ENCODE measurements at places on chromosomes 3 and 15. TPM values are rescaled to one million over a fixed set of nuclear protein-coding genes. Genes with fewer than 3 reads are reported as not detected.

PRICKLE2 gene
- total RNA-seq = 10.4 TPM

DNA sequence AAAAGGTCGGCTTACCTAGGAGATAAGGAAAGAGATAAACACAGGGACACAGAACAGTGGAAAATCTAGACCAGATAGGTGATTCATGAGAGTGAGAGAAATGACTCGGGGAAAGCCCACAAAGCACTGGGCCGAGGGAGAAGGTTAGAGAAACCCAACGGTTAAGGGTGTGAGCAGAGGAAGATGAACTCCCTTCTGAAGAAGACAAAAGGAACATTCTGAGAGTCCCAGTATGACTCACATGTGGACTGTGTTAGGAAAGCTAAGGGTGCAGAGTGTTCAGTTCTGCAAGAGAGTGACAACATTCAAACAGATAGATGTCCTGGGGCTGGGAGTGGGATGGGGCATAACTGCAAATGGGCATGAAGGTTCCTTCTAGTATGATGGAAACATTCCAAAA is 83.0 kb downstream of the CNTN3 start:
- no peak overlapping the region for H3K27ac ChIP-seq
- H3K4me3 ChIP-seq = no peak overlapping the region
- H3K36me3 ChIP-seq = no peaks in the 10 kb centered on the region
- H3K27me3 ChIP-seq = peaks cover 52% of the 10 kb centered on the region

DNA sequence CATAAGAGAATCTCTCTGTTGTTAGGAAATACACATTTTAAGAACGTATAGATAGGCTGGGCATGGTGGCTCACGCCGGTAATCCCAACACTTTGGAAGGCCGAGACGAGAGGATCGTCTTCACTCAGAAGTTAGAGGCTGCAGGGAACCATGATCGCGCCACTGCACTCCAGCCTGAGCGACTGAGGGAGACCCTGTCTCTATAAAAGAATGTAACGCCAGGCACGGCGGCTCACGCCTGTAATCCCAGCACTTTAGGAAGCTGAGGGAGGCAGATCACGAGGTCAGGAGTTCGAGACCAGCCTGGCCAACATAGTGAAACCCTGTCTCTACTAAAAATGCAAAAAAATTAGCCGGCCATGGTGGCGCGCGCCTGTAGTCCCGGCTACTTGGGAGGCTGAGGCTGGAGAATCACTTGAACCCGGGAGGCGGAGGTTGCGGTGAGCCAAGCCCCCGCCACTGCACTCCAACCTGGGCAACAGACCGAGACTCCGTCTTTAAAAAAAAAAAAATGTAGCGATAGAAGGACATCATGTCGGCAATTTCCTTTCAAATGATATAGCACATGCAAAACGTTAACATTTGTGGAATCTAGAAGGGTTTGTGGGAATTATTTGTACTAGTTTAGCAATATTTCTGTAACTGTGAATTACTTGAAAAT is 730 bp upstream of the RPL14 start:
- H3K4me1 ChIP-seq = peaks cover 4% of the 10 kb centered on the region
- H3K27ac ChIP-seq = peak overlapping the region; percentile 66
- peak overlapping the region; percentile 100 for H3K4me3 ChIP-seq
- H3K36me3 ChIP-seq = peaks cover 36% of the 10 kb centered on the region
- no peak for DNase-seq
- H3K27me3 ChIP-seq = no peaks in the 10 kb centered on the region

- H3K4me1 ChIP-seq = no peaks in the 10 kb centered on the region
- no peaks in the 10 kb centered on the region for H3K36me3 ChIP-seq
- no peak overlapping the region for H3K4me3 ChIP-seq
- DNase-seq = no peak
- no peak overlapping the region for H3K27ac ChIP-seq
These were observed 496.0 kb upstream of the THBS1 start for GRCh38 chr15:39084674-39085530.

DNA sequence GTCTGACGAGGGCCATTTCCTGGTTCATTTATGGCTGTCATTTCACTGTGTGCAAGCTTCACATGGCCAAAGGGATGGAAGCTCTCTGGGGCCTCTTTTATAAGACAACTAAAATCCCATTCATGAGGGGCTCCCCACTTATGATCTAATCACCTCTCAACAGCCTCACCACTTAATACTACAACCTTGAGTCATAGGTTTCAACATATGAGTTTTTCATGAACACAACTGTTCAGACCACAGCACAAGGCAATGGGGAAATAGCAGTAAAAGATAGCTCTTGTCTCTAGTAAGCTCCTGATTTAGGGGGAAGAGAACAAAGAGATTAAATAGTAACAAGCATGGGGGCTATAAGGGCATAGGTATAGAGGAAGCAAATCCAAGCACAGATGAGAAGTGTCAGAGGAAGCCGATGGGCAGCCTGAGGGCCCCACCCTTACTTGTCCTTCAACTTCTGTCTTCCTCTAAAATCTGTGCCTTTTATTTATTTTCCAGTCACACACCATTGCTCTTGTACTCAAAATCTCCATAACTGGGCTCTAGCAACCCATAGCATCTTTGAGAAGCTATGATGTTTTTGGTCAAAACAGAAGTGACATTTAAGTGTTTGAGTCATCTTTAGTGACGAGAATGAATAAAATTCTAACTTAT is 329.1 kb downstream of the UNC13C start:
- H3K27me3 ChIP-seq = no peaks in the 10 kb centered on the region
- H3K4me3 ChIP-seq = no peak overlapping the region
- DNase-seq = no peak
- no peaks in the 10 kb centered on the region for H3K36me3 ChIP-seq
- H3K27ac ChIP-seq = no peak overlapping the region
- no peaks in the 10 kb centered on the region for H3K4me1 ChIP-seq

IQCB1 gene
- total RNA-seq = 30.3 TPM

GRCh38 chr15:39873978-39874377 is 46.1 kb downstream of the GPR176 start:
- H3K4me3 ChIP-seq = no peak overlapping the region
- peaks cover 2% of the 10 kb centered on the region for H3K4me1 ChIP-seq
- H3K27ac ChIP-seq = no peak overlapping the region
- no peaks in the 10 kb centered on the region for H3K36me3 ChIP-seq
- H3K27me3 ChIP-seq = no peaks in the 10 kb centered on the region
- no peak for DNase-seq

CFAP100 gene
- total RNA-seq = 0.66 TPM

DNA sequence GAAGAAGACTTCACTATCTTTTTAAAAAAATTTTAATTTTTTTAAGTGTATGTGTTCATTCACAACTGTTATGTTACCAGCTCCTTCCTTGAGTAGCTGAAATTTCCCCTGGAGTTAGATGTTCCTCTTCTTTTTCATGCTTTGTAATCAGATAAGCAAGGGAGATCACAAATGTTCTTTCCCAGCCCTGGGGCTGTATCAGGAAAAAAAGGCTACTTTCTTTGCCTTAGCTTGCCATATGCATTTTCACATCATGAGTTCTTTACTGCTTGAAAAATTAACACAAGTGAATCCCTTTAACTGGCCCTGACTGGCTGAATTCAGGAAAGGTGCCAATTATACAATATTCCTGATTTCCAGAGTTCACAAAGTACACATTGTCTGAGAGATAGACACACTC is 353.2 kb upstream of the ATP11B start:
- no peaks in the 10 kb centered on the region for H3K36me3 ChIP-seq
- no peaks in the 10 kb centered on the region for H3K27me3 ChIP-seq
- no peak for DNase-seq
- no peak overlapping the region for H3K27ac ChIP-seq
- no peak overlapping the region for H3K4me3 ChIP-seq

KLF13 gene
- total RNA-seq = 18.7 TPM

- no peaks in the 10 kb centered on the region for H3K4me1 ChIP-seq
- H3K27ac ChIP-seq = no peak overlapping the region
- H3K36me3 ChIP-seq = peaks cover 12% of the 10 kb centered on the region
- H3K27me3 ChIP-seq = no peaks in the 10 kb centered on the region
- H3K4me3 ChIP-seq = no peak overlapping the region
These were observed 119.7 kb downstream of the SNRK start for GRCh38 chr3:43405888-43406642.

AADACL2 gene
- total RNA-seq = not detected

ZNF502 gene
- total RNA-seq = 2.5 TPM

DNA sequence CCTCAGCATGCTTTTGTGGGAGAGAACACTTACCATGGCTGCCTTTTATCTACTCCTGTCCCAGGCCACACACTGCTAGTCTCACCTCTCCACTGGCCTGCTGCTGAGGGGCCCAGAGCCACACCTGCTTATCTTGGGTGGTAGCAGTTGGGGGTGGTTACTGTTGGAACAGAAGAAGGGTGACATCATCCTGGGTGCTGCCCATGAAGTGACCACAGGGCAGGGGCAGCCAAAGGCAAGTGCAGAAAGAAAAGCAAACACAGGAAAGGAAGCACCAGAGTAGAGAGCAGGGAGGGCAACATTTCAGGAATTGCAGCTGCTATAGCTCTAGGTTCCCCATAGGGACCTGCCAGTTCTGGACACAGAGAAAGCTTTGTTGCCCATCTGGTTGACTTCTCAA is 345.2 kb downstream of the VPS13C start:
- no peak overlapping the region for H3K27ac ChIP-seq
- H3K4me1 ChIP-seq = no peaks in the 10 kb centered on the region
- H3K36me3 ChIP-seq = no peaks in the 10 kb centered on the region
- peaks cover 13% of the 10 kb centered on the region for H3K27me3 ChIP-seq
- no peak overlapping the region for H3K4me3 ChIP-seq

- peaks cover 51% of the 10 kb centered on the region for H3K27me3 ChIP-seq
- H3K4me1 ChIP-seq = no peaks in the 10 kb centered on the region
- no peaks in the 10 kb centered on the region for H3K36me3 ChIP-seq
- no peak overlapping the region for H3K27ac ChIP-seq
- DNase-seq = no peak
These were observed 5.9 kb upstream of the BOC start for GRCh38 chr3:113205481-113205880.

MESP1 gene
- total RNA-seq = not detected

DNA sequence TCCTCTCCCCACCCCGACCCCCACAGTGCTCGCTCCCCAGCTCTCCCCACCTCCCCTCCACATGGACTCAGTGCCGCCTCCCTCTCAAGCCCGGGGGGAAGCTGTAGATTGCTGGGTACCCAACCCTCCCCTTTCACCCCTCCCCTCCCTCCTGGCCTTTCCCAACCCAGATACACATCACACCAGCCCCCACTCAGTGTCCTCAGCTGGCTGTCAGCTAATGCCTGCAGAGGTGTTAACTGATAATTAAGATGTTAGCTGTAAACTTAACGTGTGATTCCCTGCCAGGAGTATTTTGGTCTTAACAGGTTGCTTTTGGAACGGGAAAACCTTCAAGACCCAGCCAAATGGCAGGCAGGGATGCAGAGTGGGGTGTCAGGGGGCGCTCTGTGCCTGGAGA is 39.4 kb upstream of the LINGO1 start:
- DNase-seq = no peak
- H3K27me3 ChIP-seq = no peaks in the 10 kb centered on the region
- H3K36me3 ChIP-seq = no peaks in the 10 kb centered on the region
- H3K4me1 ChIP-seq = no peaks in the 10 kb centered on the region
- no peak overlapping the region for H3K4me3 ChIP-seq
- no peak overlapping the region for H3K27ac ChIP-seq

- no peak overlapping the region for H3K27ac ChIP-seq
- H3K4me3 ChIP-seq = no peak overlapping the region
- no peak for DNase-seq
These were observed 16.2 kb upstream of the ABHD5 start for GRCh38 chr3:43674345-43675085.

CTXND1 gene
- not detected for total RNA-seq

- H3K4me3 ChIP-seq = no peak overlapping the region
- H3K4me1 ChIP-seq = no peaks in the 10 kb centered on the region
- no peaks in the 10 kb centered on the region for H3K27me3 ChIP-seq
These were observed 536.2 kb downstream of the GRM7 start for GRCh38 chr3:7397097-7397496.

DNA sequence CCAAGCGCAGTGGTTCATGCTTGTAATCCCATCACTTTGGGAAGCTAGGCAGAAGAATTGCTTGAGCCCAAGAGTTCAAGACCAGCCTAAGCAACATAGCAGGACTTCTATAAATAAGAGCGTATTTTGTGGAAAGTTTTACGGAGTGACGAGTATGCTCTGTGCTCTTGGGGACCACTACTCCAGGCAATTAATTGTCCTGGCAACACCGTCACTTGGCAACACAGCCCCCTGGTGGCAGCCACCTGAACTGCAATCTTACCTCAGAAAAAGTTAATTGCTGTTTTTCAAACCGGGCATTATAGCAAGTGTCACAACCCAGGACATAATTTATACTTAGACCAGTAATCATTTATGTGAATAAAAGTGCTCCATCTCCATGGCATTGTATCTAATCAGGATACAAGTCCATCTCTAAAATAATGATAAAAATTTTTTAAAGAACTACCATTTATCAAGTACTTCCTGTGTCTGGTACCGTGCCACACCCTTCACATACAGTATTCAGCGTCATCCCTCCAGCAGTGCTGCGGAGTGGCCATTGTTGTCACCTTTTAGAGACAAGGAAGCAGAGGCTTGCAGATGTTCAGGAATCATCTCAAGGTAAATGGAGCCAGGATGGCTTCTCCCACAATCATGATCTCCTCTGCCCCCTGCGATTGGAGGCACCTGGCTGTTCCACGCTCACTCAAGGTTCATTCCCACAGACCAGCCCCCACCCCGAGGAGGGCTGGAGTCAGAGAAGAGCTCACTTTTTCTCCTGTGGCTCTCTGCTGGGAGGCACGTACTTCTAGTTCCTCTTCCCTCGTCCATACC is 34.5 kb downstream of the PLA2G4D start:
- H3K27ac ChIP-seq = no peak overlapping the region
- H3K4me1 ChIP-seq = peaks cover 3% of the 10 kb centered on the region
- no peaks in the 10 kb centered on the region for H3K27me3 ChIP-seq
- H3K36me3 ChIP-seq = no peaks in the 10 kb centered on the region
- peak; percentile 92 for DNase-seq
- no peak overlapping the region for H3K4me3 ChIP-seq

LCTL gene
- total RNA-seq = 0.99 TPM

- no peak for DNase-seq
- H3K4me1 ChIP-seq = no peaks in the 10 kb centered on the region
- H3K36me3 ChIP-seq = peaks cover 74% of the 10 kb centered on the region
- no peak overlapping the region for H3K4me3 ChIP-seq
- no peaks in the 10 kb centered on the region for H3K27me3 ChIP-seq
These were observed 49.2 kb downstream of the RYK start for GRCh38 chr3:134201201-134202130.

GRCh38 chr3:8962226-8962861 is 928 bp downstream of the RAD18 start:
- peaks cover 19% of the 10 kb centered on the region for H3K27me3 ChIP-seq
- peak overlapping the region; percentile 92 for H3K4me3 ChIP-seq
- no peak for DNase-seq
- H3K4me1 ChIP-seq = no peaks in the 10 kb centered on the region

GRCh38 chr15:100766243-100767000 is 113.2 kb upstream of the ALDH1A3 start:
- DNase-seq = peak; percentile 63
- H3K4me1 ChIP-seq = peaks cover 6% of the 10 kb centered on the region
- no peak overlapping the region for H3K27ac ChIP-seq
- no peaks in the 10 kb centered on the region for H3K27me3 ChIP-seq

CLDN18 gene
- 0.13 TPM for total RNA-seq

CATSPER2 gene
- 1.2 TPM for total RNA-seq

Data from endodermal cell (in vitro differentiated cells).